A549 treated with ZK216348 at 1 μM for 4 hours (cell line): ENCODE measurements at places on chromosomes 7 and 10. TPM values are rescaled to one million over a fixed set of nuclear protein-coding genes. Genes with fewer than 3 reads are reported as not detected.

Gene EMX2
- total RNA-seq: not detected in 5 replicates

Gene EPO
- total RNA-seq: not detected in 5 replicates

Gene EVX1
- 0.14 to 0.19 TPM (median 0.15 TPM) in 3 of 5 replicates, not detected in the others for total RNA-seq

Gene VENTX
- total RNA-seq: not detected in 5 replicates

Gene RP9
- 31.8 to 41.1 TPM (median 37.5 TPM) in 5 replicates for total RNA-seq

Gene TAF3
- 6.9 to 9.1 TPM (median 8.1 TPM) in 5 replicates for total RNA-seq

Gene FAM237B
- total RNA-seq: not detected in 5 replicates

Gene CALCR
- total RNA-seq: not detected in 5 replicates

Gene MAGI2
- total RNA-seq: 0.31 to 0.60 TPM (median 0.48 TPM) in 5 replicates

Gene ABCB1
- 0.09 TPM in 1 of 5 replicates, not detected in the others for total RNA-seq

Gene SFTPA1
- not detected in 5 replicates for total RNA-seq

Gene SCART1
- total RNA-seq: 0.07 to 0.31 TPM (median 0.21 TPM) in 5 replicates

Gene CALML3
- not detected in 5 replicates for total RNA-seq

Gene ZEB1
- 6.3 to 11.0 TPM (median 8.5 TPM) in 5 replicates for total RNA-seq

Gene ZNF425
- total RNA-seq: 1.3 to 1.9 TPM (median 1.5 TPM) in 5 replicates

Gene ANKRD30A
- total RNA-seq: 0.33 to 1.0 TPM (median 0.80 TPM) in 5 replicates

Gene DENND2A
- 0.41 to 0.80 TPM (median 0.63 TPM) in 5 replicates for total RNA-seq

Gene ANK3
- total RNA-seq: 0.28 to 0.87 TPM (median 0.63 TPM) in 5 replicates

Gene PDE6C
- total RNA-seq: not detected in 5 replicates

Gene LRIT1
- total RNA-seq: not detected in 5 replicates

Gene SPDYE16
- not detected in 5 replicates for total RNA-seq

Gene AOAH
- total RNA-seq: not detected in 5 replicates

Gene GNGT1
- not detected in 5 replicates for total RNA-seq

Gene GDF2
- total RNA-seq: not detected in 5 replicates

Gene NKX6-2
- total RNA-seq: 0.18 to 0.41 TPM (median 0.35 TPM) in 4 of 5 replicates, not detected in the other

Gene CNTNAP2
- not detected in 5 replicates for total RNA-seq

Gene TRPV6
- not detected in 5 replicates for total RNA-seq

Gene DPYSL4
- 12.5 to 21.5 TPM (median 19.3 TPM) in 5 replicates for total RNA-seq

Gene SUN3
- total RNA-seq: 0.48 TPM in 1 of 5 replicates, not detected in the others

Gene ZNF239
- 2.0 to 2.8 TPM (median 2.4 TPM) in 5 replicates for total RNA-seq

Gene SPDYE9
- total RNA-seq: not detected in 5 replicates

Gene GAD2
- total RNA-seq: not detected in 5 replicates

Gene TSPAN15
- total RNA-seq: 70.4 to 108 TPM (median 104 TPM) in 5 replicates

Gene TMEM196
- not detected in 5 replicates for total RNA-seq

Gene SPRN
- 0.17 to 0.35 TPM (median 0.27 TPM) in 5 replicates for total RNA-seq

Gene KAT6B
- 4.9 to 6.7 TPM (median 6.0 TPM) in 5 replicates for total RNA-seq

Gene SEC61G
- total RNA-seq: 252 to 422 TPM (median 341 TPM) in 5 replicates

Gene SPDYE11
- total RNA-seq: not detected in 5 replicates

Gene MIOS
- 13.2 to 23.1 TPM (median 20.0 TPM) in 5 replicates for total RNA-seq

Gene GFRA1
- total RNA-seq: 7.1 to 11.1 TPM (median 10.0 TPM) in 5 replicates

Gene MYOZ1
- total RNA-seq: not detected in 5 replicates

Gene ZNF467
- total RNA-seq: 0.45 to 1.4 TPM (median 1.3 TPM) in 5 replicates
